ENCODE measurements at places on chromosomes 4 and X.

DNA sequence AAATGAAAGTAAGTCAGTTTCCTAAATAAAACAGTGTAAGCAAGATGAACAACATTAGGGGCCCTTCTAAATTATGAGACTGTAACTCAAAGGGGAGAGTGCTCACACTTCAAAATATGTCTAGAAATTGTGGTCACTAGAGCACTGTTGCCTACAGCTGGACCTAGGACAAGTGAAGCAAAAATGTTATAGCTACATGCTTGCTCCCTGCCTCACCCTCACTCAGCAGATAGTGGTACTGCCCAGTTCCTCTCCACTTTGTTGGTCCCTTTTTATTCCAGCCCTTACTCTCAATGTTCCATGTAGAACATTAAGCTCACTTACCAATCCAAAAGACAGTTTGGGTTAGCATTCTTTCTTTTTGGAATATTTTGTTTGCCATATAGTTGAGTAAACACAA is 147.3 kb downstream of the GRIA3 start:
- DNase-seq: no peak

- no peak for DNase-seq
Observed at GRCh38 chr4:157294575-157294974, 74.0 kb downstream of the GRIA2 start.

GRCh38 chr4:153629776-153630175 is 54.3 kb upstream of the TLR2 start:
- DNase-seq: no peak

- no peak for DNase-seq
Observed at GRCh38 chr4:88599714-88600113, 7.4 kb downstream of the HERC3 start.

DNA sequence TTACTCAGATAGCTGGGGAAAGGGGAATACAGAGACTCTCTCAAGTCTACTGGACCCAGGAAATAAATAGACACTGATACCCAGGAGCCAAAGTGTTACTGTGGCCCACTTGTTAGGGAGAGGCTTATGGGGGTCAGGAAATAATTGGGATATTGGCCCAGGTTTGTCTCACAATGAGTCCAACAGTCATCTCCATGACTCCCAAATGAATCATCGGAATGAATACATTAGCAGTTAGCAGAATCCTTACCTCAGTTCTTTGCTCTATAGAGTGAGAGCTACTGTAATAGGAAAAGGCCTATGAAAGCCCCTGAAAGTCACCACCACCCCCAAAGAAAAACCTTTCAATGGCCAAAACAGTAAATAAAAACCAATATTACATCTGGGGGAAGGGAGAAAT is 42.4 kb upstream of the ARHGEF6 start:
- DNase-seq: no peak

DNA sequence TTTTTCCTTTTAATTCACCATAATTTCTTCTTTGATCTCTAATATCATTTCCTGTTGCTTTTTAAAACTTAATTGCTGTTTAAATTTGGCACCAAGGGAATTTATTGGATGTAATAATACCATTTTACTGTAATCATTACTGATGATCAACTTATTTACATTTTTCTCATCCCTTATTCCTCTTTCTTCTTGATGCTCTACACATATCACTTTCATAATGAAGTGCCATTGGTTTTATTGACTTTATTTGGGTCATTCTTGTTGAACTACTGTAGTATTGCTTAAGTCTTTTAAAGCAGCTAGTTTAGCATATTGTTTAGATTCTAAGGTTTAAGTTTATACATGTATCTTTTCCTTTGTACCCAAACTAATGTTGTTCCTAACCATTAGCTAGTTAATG is 130.7 kb downstream of the SLC4A4 start:
- no peak for DNase-seq

DNA sequence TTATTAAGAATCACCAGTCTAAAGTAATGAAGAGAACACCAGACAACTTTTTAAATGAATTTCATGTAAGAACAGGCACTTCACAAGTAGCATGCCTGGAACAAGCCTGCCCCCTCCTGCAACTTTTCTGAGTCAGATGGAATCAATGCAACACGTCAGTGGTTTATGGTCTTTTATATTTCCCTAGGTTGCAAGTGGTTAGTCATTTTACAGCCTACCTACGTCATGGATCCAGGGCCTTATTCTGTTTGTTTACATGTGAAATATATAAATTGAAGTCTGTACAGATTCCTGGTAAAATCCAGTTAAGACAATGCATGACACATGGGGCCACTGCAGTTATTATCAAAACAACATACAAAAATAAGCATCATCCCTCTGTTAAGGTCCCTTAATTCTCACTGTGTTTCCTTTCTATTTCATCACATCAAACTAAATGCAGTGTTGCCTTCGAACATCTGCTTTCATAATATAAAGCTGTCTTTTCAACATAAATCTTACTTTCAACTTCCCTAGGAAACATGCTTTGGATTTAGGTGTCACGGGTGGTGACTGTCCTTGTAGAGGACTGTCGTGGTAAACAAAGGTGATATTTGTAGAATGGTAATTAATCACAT is 309.3 kb downstream of the FRMPD4 start:
- DNase-seq: no peak

DNA sequence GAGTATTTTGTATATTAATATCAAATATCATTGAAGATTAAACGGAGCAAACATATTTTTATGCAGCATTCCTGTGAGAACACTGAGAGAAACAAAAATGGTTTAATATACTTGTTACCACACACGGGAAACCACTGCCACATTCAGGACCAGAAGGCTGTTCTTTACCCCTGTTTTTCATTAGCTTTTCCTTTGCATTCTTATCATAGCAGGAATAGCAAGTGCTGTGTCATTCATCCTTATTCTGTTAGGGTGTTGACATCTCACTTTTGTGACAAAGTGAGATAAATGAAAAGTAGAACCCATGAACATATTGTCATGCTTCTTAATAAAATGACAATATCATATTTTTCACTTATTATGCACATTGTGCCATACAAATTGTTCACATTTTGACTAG is 212.4 kb upstream of the NDST4 start:
- DNase-seq: no peak

- DNase-seq: no peak
Observed at GRCh38 chr4:41106081-41106480, 108.3 kb downstream of the APBB2 start.

DNA sequence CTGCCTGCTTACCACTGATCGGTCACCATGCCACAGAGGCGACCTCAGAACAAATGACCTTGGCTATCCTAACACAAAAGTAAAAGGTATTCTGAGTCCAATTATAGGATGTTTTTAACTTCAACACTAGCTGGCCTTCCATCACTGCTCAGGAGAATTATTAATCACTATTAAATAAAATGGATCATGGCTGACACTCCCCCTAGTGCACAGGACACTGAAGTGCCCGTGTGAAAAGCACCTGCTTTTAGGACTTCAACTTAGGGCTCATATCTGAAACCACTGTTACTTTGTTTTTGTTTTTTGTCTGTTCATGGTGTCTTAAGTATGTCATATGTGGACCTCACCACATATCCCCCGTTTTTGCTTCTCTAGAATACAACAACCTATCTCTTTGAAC is 33.9 kb downstream of the STX18 start:
- DNase-seq: no peak

DNA sequence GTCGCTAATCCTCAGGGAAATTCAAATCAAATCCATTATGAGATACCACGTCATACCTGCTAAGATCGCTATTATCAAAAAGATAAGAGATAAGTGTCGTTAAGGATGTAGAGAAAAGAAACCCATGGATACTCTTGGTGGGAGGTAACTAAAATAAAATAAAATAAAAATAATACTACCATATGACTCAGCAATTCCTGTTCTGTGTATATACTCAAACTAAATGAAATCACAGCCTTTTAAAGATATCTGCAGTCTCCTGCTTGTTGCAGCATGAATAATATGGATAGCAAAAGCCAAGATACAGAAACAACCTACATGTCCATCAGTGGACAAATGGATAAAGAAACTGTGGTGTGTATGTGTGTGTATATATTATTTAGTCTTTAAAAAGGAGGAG is 105.8 kb upstream of the IL15 start:
- no peak for DNase-seq

DNA sequence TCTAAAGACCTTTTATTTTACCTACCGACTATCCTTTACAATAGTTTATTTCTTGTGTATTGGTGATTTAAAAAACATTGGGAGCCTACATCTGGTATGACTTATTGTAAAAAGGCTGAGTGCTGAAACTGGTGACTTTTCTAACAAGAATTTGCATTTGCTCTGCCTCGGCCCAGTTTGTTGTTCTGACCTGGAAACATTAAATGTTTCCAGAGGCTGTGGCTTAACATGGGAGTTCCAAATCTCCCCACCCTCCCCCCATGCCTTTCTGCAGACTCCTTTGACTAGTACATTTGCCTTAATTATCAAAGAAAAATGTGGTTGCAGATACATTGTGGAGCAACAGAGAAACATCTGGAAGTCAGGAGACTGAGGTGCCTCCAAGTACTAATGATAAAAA is 39.8 kb downstream of the SPCS3 start:
- no peak for DNase-seq

DNA sequence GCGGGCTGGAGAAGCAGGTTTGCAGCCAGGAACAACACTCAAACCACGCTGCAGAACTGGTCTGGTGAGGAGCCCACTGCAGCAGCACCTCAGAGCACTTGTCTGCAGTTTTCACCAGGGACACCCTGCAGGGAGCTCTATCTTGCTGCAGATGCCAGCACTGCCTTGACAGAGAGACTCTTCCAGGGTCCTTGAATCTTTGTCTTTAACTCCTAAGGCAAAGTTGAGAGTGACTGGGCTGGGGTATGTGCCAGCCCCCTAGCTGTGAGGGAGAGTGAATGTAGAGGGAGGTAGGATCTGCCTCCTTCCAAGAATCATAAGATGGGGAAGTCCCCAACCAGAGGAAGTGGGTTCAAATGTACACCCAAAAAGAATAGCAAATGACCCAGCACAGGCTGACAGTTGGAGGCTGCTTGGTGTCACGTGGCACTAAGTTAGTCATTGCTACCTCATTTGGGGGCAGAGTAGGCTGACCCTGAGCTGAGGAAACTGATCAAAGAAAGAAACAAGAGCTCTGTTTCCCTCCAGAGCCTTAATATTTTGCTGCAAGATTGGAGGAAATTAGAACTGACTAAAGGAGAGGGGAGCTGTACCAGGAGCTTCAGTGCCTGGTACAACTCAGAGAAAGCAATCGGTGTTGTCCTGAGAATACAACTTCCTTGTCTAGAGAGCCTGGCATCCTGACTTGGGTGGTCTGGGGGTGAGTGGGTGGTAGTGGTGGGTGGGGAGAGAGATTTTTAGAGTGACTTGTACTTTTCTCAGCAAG is 28.2 kb upstream of the HUWE1 start:
- no peak for DNase-seq

- DNase-seq: no peak
Observed at GRCh38 chrX:11757397-11757718, 679 bp upstream of the MSL3 start.

DNA sequence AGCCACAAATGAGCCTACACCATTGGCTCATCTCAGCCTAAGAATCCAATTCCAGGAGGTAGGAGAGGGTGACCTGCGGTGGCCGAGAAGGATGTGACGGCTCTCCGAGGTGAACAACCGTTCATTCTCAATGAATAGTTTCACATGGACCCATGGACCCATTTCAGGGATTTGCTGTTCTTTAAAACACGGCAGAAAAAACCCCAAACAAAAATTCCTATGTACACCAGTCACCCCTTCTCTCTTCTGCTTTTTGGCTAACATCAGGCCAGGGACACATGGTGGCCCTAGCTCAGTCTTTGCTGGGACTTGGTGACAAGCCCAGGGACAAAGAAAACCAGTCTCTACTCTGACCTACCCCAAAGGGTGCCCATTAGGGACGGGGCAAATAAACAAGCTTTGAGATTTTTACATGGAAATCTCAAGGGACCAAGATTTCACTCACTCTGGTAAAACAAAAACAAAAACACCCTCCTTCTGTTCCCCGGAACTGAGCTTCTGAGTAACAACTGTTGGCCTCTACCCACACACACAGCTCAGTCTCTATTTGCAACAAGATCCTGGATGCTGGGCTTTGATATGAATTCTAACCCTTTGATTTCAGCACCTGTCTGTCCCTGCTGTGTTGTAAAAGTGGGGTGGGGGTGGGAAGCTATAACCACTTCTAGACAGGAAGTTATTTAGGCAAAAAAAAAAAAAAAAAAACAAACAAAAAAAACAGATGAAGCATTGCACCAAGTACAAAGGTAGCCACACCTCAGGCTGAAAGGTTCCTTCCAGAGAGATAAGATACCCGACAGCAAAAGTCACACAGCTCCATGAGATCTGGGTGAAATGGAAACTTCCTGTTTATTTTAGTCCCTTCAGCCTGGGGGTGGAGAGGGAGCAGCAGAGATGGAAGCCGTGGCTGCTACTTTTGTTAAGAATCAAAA is 49.0 kb downstream of the DDX3X start:
- DNase-seq: no peak

- no peak for DNase-seq
Observed at GRCh38 chrX:12843061-12843667, 23.7 kb upstream of the TLR7 start.

DNA sequence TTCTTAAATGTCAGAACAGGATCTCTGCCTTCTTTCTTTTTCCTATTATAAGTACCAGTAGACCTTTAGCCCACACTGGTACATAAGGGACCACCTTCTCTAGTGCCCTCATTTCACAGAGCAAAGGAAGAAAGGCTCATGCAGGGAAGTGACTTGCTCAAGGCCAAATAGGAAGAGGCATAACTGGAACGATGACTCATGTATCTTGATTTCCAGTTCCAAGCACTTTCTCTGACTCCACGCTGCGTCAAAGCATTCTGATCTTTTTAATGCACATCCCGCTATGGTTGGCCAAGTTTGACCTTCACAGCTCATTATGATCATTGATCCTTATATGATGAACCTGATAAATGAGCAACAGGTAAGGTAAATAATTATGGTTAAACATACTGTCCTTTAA is 542.0 kb downstream of the GBA3 start:
- DNase-seq: no peak
